ENCODE measurements at places on chromosomes 2 and 18.

DNA sequence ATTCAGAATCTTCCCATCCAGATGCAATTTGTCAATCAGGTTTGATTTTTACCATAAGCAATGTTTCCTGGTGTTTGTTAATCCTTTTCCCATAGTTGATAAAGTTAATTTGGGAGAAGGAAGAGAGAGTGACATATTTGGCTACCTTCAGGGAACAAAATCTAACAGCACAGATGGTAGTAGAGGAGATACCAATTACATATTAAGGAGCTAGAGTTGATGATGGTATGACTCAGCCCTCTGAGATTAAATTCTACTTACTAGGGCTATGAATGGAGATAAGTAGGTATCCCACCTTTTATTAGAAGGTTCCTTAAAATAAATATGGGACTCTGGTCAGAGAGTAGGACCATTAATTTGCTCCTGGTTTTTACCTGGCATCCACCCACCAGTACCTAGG lies 139.7 kb downstream of the EHBP1 start:
- no peak for DNase-seq

GRCh38 chr18:490024-490366 lies 10.5 kb downstream of the COLEC12 start:
- no peak for DNase-seq

DNA sequence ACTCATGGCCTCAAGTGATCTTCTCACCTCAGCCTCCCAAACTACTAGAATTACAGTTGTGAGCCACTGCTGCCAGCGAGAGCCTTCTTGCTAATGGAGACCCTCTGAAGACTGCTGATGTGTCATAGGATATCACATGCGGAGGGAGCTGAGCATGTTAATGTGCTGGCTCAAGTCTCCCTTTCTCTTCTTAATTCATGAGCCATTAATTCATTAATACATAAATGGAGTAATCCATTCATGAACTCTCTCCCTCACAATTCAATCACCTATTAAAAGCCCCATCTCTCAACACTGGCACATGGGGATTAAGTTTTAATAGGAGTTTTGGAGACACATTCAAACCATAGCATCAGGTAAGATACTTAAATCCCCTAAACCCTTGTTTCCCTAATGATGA lies 54.8 kb downstream of the SYT4 start:
- no peak for DNase-seq

GRCh38 chr2:119683074-119683712 lies 4.2 kb downstream of the TMEM177 start:
- no peak for DNase-seq

- no peak for DNase-seq
Observed at GRCh38 chr2:18644115-18644462, 54.7 kb upstream of the NT5C1B start.

Data from activated CD4-positive, alpha-beta T cell treated with anti-CD3 and anti-CD28 coated beads, Interleukin-2, amount 10 ng/mL, durations not matched to agents 7 days and 5 days (primary cell).